ENCODE measurements at places on chromosomes 6 and 20.

DNA sequence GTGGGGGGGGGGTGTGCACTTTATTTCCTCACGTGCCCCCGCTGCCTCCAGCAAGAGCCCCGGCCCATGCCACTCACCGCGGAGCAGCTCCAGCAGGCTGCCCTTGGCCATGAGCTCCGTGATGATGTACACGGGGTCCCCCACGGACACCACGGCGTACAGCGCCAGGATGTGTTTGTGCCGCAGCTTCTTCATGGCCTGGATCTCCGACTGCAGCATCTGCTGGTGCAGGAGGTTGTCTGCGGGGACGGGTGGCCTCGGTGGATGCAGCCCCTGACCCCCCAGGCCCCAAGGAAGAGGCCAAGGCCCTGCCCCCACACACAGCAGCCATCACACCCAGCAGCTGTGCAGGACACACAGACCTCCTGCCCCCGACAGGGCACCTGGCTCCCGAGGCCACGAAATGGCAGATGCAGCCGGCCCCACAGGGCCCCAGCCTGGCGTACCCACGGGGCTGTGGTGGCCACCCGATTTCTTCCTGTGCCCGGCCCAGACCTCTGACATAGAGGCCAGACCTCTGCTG lies 4.7 kb downstream of the PTK6 start:
- DNase-seq = no peak

DNA sequence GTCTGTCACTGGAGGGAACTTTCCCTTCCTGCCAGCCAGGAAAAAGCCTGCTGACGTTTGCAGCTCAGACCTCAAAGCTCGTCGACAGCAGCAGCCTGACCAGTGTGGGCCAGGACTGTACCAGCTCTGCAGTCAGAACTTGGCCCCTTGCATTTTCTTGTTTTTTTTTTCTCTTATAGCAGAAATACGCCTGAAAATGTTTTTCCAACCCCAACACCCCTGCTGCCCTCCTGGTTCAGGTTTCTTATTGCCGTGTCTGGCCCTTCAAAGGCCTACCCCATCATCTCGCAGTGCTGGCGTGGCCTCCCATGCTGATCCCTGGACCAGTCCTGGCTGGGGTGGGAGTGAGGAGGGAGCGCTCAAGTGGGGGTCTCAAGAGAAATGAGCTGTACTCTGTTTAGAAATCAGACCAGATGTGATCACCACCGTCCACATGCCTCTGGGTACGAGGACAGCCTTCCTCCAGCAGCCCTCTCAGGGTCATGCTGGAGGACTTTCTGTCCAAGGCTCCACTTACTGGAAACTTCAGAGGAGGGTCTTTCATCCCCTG lies 169.0 kb downstream of the FOXC1 start:
- no peak for DNase-seq

DNA sequence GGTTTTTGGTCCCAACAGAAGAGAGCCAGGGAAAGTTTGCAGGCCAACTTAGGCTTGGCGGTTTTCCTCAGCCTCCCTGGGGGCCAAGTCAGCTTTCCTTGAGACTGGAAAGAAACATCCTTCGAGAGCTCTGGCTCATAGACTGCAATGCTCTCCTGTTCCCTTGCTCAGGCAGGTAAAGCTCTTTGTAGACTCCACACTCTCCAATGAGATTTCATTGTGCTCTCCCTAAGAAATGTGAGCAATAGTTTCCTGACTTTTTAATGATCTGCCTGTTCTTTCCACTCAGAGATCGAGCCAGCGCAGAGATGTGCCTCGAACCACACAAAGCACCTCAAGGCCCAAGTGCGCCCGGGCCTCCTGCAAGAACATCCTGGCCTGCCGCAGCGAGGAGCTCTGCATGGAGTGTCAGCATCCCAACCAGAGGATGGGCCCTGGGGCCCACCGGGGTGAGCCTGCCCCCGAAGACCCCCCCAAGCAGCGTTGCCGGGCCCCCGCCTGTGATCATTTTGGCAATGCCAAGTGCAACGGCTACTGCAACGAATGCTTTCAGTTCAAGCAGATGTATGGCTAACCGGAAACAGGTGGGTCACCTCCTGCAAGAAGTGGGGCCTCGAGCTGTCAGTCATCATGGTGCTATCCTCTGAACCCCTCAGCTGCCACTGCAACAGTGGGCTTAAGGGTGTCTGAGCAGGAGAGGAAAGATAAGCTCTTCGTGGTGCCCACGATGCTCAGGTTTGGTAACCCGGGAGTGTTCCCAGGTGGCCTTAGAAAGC lies 13.9 kb downstream of the TNFAIP3 start:
- no peak for DNase-seq

- DNase-seq = no peak
These were observed 610 bp downstream of the ZNF217 start for GRCh38 chr20:53592992-53593465.

GRCh38 chr6:146902846-146903245 lies 301.4 kb upstream of the STXBP5 start:
- DNase-seq = no peak
